Activated CD8-positive, alpha-beta memory T cell treated with anti-CD3 and anti-CD28 coated beads for 4 hours (primary cell): ENCODE measurements at places on chromosomes 5 and 9.
A peak's percentile ranks its signal among the peaks of the same experiment; 100 is the strongest.

DNA sequence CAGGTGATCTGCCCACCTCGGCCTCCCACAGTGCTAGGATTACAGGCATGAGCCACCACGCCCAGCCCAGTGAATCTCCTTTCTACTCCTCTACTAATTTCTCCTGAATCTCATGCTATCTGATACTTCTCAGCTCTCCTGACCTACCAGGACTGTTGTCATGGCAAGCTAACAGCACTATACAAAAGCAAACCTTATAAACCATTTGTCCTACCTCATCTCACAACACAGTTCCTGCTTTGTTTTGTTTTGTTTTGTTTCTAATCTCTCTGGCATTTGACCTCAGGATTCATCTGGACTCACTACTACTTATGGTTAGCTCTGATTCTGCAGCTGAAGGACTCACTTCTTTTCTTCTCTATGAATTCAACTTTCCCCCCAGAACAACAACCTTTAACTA lies 734.8 kb downstream of the TLE1 start:
- DNase-seq = no peak

DNA sequence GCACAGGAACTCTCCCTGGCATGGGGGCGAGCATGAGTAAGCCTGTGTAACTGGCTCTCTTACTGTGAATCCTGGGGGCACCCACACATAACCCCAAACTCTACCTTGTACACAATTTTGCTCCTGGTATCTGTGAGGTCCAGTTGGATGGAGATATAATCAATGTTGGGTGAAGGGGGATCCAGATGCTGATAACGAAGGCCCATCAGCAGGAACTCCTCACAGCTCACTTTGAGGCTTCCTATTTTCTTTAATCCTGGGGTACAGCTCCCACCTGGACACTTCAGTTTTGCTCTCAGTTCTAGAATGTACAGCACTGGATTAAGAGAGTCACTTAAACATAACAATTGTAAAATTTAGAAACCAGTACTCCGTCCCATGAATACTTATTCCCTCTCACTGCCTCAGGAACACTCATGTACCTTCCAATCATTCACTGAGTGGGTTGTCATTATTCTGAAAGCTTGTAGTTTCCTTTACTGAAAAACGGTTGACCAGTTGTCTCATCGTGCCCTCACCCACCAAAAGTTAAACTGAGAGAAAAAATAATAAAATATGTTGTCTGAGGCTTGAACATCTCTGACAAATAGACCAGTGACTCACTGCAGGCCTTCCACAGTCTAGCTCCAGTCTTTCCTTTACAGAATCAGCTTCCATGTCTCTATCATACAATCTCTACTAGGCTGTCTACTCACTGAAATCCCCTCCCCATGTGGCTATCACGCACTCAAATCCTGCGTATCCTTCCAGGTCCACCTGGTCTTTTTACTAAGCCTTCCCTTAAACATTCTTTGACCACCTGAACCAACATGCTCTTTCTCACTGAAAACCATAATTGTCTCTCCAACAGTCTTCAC lies 52.6 kb downstream of the FREM1 start:
- DNase-seq = no peak

DNA sequence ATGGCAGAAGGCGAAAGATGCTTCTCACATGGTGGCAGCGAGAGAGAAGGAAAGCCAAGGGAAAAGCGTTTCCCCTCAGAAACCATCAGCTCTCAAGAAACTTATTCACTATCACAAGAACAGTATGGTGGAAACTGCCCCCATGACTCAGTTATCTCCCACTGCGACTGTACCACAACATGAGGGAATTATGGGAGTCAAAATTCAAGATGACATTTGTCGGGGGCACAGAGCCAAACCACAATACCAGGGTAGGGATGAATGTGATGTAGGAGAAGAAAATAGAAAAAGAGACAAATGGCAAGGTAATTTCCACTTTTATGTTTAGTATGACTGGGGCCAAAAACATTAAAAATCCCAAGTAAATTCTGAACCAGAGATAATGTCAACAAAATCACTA lies 216.8 kb downstream of the TRIM36 start:
- no peak for DNase-seq

- DNase-seq = no peak
Observed at GRCh38 chr9:36665387-36665786, 92.7 kb downstream of the MELK start.

DNA sequence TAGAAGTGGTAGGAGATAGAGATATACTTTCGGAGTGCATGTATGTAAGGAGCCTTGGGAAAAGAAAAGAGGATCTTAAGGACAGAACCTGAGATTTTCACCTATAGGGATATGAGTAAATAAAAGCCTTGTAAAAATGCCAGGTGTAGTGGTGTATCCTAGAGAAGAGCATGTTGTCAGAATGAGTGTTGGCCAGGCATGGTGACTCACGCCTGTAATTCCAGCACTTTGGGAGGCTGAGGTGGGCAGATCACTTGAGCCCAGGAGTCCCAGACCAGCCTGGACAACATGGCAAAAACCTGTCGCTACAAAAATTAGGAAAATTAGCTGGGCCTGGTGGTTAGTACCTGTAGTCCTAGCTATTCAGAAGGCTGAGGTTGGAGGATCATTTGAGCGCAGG lies 76.0 kb downstream of the IPO11 start:
- DNase-seq = no peak

DNA sequence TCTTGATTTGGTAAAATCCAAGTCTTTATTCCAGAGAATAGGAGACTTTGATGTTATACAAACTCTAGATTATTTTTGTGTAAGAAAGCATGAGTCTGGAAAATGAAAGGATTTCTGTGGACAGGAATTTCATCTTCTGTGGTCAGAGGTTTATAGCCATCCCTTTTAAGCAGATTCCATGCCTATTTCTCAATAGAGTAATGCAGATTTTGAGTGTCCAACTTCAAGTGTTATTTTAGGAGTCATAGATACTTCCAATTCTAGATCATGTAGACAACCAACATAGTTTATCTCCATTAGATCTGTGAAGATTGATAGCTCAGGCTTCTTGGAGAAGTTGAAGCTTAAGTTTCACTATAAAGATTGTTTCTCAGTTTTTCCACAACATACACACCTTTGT lies 379.7 kb downstream of the PSAT1 start:
- no peak for DNase-seq

- DNase-seq = no peak
Observed at GRCh38 chr9:95156074-95156473, 161.4 kb downstream of the FANCC start.

DNA sequence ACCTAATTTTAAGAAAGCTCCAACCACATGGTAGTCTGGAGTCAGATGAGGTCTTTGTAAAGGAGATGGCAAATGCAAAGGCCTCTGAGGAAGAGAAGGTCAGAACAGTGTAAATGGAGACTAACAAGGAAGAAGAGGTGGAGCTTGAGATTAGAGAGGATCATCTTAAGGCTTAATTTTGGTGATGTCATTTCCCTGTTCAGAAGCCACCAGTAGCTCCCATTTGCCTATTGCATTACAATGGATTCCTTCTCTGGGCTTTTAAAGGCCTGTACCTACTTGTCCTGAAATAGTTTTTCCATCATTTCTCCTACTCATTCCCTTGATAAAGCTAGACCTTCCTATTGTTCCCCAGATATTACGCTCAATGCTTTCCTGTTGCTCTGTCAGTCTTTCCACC lies 16.1 kb downstream of the PCSK5 start:
- no peak for DNase-seq

DNA sequence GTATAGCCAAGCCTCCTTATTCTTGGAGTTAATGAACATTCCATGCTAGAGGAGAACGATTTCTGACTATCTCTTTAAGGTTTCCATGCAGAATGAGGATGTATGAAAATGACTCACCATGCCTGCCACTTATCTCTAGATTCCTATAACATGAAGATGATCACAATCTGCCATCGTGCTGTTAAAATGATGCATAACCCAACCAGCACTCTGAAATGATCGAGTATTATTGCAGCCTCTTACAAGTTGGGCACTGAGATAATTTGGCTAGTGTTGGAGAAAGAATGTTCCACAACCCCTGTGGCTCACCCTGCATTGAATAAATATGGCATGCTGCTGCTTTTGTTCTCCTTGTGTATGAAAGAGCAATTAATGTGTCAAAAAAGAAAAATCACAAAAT lies 1143.6 kb upstream of the WWC1 start:
- no peak for DNase-seq

GRCh38 chr5:10964806-10965205 lies 203.8 kb upstream of the DAP start:
- no peak for DNase-seq

DNA sequence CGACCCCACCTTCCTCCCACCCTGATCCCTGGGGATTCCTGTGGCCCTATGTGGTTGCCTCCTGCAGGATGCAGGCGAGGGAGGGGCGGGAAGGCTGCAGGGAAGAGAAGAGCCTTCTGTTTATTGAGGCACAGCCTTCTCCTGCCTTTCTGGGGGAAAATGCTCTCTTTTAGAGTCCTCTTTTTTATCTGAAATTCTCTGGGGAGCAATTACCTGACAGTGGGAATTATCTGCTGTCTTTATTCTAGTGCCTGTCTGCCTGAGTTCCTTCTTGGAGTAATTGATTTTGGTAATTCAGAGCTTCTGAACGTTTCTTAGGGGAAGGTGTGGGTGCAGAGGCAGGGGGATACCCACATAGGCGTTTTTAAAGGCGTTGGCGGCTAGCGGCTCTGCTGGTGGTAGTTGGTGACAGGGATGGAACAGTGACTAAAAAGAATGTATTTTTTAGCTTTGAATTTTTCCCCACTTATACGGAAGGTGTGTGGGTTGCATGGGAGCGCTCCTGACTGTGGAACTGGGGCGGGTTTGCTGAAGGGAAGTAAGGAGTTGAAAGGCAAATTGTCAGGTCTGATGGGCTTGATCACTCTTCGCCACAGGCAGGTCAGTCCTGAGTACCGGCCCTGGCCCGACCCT lies 35.2 kb upstream of the DAB2IP start:
- no peak for DNase-seq

- DNase-seq = peak; percentile 14
Observed at GRCh38 chr5:1668141-1668721, 131.4 kb downstream of the MRPL36 start.

GRCh38 chr5:59272809-59273427 lies 620.6 kb downstream of the PDE4D start:
- no peak for DNase-seq

GRCh38 chr5:64318175-64318574 lies 152.5 kb downstream of the RNF180 start:
- DNase-seq = no peak
